ENCODE measurements at places on chromosomes 1 and 21. TPM values are rescaled to one million over a fixed set of nuclear protein-coding genes. Genes with fewer than 3 reads are reported as not detected.

DNA sequence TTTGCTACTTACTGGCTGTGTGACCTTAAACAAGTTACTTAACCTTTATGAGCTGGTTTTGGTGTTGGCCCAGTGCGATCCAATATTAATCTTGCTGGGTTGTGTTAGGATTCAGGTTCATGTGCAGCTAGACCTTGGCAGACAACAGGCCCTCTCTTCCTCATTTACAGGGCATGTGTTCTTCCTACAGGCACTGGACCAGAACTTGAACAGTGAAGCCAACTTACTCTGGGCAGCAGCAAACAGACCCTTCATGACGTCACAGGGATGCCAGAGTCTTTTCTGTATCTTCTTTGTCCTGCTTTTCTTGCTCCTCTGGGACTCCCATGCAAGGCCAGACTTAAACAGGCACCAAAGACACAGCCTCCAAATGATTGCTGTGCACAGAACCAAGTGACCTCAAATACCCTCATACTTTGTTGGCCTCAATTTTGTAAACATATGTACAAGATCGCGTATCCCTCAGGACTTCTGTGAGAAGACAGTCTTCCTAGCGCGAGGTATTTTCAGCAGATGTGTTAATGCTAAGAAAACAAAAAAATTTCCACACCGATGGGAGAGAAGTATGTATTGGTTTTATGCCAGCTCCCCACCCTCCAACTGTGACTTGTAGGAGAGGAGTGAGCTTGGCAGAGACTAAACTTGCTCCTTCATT is 73.7 kb downstream of the URB2 start:
- no peak for DNase-seq

DNA sequence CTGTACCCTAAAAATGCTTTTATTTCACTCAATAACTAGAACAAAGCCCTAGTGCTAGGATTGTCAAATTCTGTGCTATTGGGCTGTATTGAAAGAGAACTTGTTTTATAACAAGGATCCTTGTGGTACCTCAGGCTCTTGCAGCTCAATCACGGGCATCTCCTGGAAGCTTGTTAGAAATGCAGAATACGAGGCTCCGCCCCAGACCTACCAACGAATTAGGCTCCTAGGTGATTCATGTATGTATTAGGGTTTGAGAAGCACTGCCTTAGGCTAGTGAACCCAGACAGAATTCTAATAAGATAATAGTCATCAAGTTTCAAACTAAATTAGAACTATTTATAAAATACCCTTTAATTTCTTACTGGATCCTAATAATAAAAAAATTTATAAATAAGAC is 45.6 kb downstream of the ZZZ3 start:
- DNase-seq, result no peak

DNA sequence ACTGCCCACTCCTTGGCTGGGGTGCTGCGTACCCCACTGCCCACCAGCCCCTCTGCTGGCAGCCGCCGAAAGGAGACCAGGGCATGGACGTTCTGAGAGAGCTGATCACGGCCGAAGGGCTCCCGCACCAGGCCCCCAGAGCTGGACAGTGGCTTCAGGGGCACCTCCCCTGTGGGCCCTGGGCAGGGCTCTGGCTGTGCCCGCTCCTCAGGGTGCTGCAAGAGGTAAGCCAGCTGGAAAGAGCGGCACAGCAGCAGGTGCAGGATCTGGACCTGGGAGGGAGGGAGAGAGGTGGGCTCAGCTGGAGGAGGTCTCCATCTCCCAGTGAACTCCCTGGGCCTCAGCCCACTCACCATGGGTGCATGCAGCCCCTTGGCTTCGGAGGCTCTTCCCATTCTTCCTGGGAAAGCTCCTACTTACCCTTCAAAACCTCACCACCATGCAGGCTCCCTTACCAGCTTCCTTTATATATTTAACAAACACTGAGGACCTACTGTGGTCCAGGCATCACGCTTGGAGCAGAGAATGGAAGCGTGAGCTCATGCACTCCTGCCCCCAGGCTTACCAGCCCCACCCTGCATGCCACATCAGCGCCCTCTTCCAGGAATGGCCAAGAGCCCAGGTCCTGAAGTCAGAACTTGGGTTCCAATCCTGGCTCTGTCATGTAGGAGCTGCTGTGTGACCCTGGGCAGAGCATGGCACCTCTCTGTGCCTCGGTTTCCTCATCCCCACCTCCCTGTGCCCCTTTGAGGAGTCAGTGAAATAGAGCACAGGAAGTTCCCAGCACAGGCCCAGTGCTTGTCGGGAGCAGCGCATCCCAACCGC is 6.8 kb upstream of the KIF17 start:
- DNase-seq, result no peak

GRCh38 chr1:154316704-154317103 is 4.2 kb upstream of the AQP10 start:
- DNase-seq, result no peak

DNA sequence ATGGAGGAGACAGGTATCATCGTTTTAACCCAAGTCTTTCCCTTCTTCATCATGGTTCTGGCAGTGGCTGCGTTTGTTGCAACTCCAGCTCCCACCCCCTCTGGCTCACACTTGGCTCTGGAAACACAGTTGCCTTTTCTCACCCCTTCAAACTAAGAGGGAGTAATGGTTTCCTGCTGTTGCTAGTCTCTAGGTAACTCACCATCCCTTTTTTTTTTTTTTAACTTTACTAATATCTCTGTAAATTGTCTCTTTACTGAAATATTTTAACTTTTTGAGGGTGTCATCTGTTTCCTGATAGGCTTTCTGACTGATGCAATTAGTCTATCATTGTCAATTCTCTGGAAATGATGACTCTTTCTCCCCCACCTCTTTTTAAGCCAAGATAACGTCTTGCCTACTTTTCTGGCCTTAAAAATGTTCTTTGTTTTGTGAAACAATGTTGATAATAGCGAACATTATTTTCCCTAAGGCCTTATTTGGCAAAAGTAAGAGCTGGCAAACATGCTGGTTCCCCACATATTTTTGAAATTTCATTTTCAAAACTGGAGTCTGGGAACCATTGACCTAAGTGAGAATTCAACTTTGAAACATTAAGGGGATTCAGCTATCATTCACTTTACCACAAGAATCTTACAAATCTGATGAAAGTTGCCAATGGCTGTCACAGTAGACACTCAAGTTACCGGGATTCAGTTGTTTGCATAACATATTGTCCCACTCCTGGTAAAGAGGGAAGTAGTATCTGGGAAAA is 85.3 kb downstream of the LEPR start:
- DNase-seq, result no peak

The RPE65 gene
- not detected for total RNA-seq

The FCGR2B gene
- 12.4 TPM for total RNA-seq

The C1orf232 gene
- not detected for total RNA-seq
